ENCODE measurements at places on chromosomes 6 and 20.

DNA sequence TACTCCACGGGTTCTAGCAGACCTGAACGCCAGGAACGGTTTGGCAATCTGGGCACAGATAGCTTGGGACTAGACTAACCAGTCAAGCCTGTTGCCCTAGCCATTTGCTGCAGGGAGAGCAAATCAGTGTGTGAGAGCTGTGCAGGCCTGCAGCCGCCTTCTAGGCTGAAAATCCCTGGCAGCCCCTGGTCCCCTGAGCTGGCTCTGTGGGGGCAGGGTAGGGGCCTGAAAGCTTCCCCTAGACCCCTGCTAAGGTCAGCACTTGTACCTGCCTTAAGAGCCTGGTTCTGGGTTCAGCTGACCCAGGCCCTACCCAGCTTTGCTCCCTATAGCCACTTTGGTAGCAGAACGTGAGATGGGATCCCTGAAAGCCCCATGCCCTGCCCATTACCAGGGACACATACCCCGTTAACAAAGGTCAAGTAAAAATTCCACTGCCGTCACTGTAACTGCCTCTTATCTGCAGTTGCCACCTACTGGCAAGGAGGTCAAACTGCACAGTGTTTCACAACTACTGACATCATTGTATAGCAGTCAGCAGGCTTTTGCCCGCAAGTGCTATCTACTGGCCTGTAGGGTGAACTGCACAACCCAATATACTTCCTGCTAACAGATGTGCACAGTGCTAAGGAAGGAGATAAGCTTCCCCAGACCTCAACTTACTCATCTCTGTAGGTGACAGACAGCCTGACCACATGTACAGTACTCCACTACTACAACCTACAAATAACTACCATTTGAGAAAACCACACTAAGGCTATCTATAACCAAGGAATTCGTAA is 95.1 kb upstream of the OLIG3 start:
- peak; percentile 10 for DNase-seq

- no peak for DNase-seq
Observed at GRCh38 chr6:106555767-106556166, 73.5 kb downstream of the RTN4IP1 start.

GRCh38 chr6:66376001-66376400 is 669.0 kb upstream of the EYS start:
- no peak for DNase-seq

- no peak for DNase-seq
Observed at GRCh38 chr6:164505425-164505824, 804.0 kb downstream of the C6orf118 start.

- DNase-seq = no peak
Observed at GRCh38 chr6:25009393-25009710, 73.6 kb upstream of the RIPOR2 start.
